Stimulated activated CD4-positive, alpha-beta T cell treated with anti-CD3 and anti-CD28 coated beads, TNF-alpha, amount 100 ng/mL, for 24 hours (primary cell): ENCODE measurements at places on chromosomes 2 and 18.

DNA sequence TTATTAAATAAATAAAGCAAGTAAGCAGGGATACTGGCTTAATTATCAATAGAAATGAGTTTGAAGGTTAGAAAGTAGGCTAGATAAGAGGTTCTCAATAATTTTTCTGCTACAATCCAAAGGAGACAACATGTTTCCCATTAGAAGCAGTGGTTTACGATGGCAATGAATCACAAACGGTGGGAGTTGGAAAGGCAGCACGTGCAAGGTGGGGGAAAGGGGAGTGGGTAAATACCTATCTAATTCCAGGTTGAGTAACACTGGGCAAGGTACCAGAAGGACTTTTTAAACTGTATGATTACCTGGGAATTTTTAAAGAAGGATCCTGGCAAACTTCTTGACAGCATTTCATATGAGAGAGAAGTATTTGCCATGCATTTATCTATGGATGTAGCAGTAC is 289.9 kb downstream of the NBAS start:
- DNase-seq, result no peak

- DNase-seq, result no peak
Observed at GRCh38 chr2:33477473-33478468, 1.3 kb downstream of the RASGRP3 start.

DNA sequence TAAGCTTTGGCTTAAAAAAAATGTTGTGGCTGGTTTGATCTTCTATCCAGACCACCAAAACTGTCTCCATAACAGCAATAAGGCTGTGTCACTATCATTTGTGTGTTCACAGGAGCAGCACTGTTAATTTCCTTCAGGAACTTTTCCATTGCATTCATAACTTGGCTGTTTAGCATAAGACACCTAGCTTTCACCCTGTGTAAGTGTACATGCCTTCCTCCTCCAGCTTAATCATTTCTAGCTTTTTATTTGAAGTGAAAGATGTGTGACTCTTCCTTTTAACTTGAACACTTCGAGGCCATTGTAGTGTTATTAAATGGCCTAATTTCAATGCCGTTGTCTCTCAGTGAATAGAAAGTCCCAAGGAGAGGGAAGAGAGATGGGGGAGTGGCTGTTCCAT is 352.9 kb upstream of the VWC2L start:
- DNase-seq, result no peak

DNA sequence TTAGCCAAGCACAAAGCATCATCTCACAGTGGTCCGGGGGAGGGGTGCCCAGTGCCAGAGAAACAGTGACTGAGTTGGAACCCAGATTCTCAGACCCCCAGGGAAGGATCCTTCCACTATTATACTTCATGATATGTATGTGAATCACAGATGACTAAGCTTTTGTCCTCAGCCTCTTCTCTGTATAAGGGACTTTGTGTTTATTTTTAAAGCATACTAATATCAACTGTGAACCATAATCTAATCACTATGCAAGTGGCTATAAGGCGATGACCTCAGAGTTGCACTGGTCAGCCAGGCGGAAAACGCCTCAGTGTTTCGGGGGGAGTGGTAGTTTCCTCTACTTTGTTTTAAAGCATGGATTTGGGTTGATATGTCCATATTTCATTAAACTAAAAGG is 160.4 kb upstream of the TMEM200C start:
- DNase-seq, result no peak

GRCh38 chr2:74292751-74293150 is 50.5 kb downstream of the SLC4A5 start:
- DNase-seq, result no peak

DNA sequence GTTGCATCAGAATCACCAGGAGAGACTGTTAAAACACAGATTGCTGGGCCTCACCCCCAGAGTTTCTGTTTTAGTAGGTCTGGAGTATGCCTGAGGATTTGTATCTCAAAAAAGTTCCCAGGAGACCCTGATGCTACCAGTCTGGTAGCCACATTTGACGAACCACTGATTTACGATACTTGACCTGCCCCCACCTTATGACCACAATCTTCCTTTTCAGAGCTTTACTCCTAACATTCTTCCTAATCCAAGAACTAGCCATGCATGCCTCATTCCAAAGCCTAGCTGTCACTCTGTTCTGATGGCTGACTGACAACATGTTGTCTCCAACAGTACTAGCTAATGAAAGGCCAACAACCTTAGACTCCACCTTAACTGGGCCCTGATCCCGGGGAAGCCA is 191.4 kb downstream of the MBD2 start:
- DNase-seq, result no peak

DNA sequence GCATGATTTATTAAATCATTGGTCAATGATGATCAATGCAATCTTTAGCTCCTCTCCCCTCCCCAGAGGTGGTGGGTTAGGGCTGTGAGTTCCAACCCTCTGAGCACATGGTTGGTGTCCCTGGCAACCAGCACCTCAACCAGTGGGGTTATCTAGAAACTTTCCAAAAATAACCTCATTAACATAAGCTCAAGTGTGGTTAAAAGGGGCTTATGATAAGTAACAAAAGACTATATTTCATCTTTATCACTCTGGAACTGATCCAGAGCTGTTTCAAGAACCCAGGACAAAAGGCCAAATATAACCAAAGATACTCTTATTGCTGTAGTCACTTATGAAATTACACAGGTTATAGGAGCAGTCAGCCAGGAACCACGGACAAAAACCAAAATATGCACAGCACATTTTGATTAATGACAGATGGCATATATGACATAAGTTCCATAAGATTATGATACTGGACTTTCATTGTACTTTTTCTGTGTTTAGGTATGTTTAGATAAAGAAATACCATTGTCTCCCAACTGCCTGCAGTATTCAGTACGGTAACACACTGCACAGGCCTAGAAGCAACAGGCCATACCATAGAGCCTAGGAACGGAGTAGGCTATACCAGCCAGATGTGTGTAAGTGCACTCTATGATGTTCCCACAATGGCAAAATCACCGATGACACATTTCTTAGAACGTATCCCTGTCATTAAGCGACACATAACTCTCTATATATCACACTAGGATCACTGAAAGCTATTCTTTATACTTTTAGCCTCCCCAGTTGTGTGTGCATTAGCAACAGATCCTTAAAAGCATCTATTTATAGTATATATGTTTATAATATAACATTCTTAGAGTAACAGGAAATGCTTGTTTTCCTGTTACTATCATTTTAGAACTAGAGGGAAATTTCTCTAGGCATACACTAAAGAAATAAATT is 31.9 kb downstream of the KIDINS220 start:
- no peak for DNase-seq

DNA sequence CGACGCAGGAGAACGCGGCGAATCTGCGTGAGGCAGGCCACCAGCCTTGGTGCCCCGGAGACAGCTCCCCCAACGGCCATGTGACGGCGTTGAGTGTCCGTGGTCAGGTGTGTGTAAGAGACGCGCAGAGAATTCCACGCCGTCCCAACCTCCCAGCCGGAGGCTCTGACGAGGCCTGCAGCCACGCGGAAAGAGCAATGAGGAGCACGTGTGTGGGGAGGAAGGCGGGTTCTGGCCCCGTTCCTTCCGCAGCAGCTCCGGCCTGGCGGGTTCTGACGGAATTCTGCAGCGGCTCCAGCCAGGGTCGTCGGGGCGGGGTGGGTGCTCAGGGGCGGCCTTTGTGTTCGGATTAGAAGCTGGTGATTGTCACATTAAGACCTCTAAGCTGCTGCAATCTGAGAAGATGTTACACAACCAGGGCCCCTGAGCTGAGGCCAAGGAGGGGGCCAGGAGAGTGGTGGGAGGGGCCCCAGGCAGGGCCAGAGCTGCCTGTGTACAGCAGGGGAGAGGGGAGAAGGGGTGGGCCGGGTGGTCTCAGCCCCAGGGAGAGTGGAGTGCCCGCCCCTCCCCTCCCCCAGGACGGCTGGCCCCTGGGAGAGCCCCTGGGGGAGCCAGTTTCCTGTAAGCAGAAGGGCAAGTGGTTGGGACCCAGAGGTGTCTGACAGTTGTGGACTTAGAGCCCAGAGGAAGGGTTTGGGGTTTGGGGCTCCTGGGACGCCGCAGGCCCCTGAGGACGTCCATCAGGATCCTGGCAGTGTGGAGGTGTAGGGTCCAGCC is 5.1 kb upstream of the GAL3ST2 start:
- DNase-seq, result no peak

GRCh38 chr2:186299610-186300009 is 186.4 kb upstream of the ZC3H15 start:
- DNase-seq, result no peak

DNA sequence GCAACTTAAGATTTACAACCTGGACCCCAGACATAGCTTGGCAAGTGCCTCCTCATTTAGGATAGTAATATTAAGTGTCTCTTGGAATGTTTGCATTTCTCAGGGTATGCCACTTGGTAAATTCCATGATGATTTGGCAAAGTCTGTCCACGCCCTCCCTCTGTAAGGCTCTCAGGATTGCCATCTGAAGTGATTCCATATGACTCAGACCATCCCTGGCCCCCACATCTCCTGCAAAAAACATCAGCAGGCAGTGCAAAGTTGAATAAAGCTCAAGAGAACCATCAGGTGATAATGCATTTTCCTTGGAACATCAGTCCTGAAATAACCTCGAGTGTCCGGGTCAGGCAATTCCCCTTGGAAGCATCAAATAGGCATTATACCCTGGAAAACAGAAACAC is 27.1 kb upstream of the PIEZO2 start:
- DNase-seq, result no peak
